Renal cortex interstitium (tissue), 15 donors: ENCODE measurements at places on chromosomes 7 and 10.

- DNase-seq = peak; percentile 85
These were observed 39.6 kb downstream of the COL26A1 start for GRCh38 chr7:101402081-101402779.

DNA sequence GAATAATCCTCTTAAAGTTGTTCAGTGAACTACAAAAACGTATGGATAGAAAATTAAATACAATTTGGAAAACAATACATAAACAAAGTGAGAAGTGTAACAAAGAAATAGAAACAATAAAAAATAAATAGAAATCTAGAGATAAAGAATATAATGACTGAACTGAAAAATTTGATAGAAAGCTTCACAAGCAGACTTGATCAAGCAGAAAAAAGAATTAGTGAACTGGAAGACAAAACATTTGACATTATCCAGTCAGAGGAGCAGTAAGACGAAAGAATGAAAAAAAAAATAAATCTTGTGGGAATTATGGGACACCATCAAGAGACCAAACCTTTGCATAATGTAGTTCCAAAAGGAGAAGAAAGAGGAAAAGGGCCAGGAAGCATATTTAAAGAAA lies 32.4 kb upstream of the NPY start:
- DNase-seq = no peak

DNA sequence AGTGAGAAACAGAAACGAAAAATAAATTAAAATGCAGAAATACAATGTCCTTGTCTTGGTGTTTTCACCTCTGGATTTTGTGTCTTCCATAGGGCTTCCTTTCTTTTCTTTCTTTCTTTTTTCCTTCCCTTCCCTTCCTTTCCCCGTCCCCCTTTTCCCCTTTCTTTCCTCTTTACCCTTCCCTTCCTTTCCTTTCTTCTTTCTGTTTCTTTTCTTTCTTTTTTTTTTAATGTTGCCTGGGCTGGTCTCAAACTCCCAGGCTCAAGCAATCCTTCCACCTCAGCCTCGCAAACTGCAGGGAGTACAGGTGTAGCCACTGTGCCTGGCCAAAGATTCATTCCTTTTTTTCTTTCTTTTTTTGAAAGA lies 8.8 kb downstream of the ZNF853 start:
- DNase-seq = no peak

DNA sequence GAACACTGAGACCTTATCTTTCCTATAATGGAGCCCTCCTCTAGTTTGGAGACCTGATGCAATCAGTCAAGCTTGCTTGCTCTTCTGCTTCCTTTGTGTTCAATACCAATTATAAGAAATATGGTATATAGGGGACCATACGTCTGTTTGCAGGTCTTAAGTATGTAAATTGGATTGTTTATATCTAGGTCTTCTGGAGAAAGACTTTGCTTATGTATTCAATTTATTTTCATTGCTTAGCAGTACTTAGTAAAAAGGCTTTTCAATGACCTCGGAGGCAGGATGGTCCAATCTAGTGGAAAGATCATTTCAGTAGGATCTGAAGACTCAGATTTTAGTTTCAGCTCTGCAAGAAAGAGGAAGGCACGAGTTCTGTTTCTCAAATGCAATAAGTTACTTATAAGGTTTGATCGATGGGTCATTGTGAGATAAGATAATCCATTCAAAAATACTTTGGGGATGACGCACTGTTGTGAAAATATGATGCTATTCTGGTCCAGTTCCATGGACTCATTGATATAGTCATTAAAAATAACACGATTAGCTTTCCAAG lies 571.6 kb downstream of the SH2D4B start:
- DNase-seq = no peak

GRCh38 chr7:129872054-129872453 lies 80.7 kb downstream of the UBE2H start:
- no peak for DNase-seq

DNA sequence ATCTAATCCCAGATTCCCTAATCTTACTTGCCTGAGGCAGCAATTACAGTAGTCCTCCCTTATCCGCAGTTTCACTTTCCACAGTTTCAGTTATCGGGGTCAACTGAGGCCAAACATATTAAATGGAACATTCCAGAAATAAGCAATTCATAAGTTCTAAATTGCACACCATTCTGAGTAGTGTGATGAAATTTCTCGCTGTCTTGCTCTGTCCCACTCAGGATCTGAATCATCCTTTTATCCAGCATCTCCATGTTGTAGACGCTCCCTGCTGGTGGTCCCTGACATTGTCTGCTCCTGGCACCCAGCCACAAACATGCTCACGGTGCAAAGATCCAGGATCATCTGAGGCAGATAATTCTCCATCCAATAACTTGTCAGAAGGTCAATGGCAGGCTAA lies 128.7 kb upstream of the CXCL12 start:
- DNase-seq = no peak

DNA sequence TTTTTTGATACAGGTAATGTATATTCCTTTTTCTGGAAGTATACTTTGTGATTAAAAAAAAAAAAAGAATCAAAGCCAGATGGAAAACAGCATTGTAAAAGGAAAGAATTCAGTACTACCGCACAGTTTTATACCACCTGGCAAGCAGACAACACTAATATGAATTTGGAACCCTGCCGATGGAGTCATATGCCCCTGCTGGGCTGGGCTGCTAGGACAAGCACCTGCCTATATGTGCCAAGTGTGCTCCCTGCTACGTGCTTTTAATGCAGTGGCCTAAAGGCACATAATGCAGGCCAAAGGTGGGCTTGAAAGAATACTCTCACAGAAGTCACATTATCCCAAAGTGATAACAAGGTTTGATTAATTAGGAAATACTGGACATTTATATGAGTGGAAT lies 29.8 kb upstream of the WAC start:
- DNase-seq = no peak

- DNase-seq = no peak
These were observed 1.6 kb downstream of the FOXL3 start for GRCh38 chr7:291373-292092.
